ENCODE measurements at places on chromosomes 1 and 21. TPM values are rescaled to one million over a fixed set of nuclear protein-coding genes. Genes with fewer than 3 reads are reported as not detected.

- DNase-seq: no peak
- peaks cover 2% of the 10 kb centered on the region for H3K36me3 ChIP-seq
- H3K4me3 ChIP-seq: no peak overlapping the region
- H3K27me3 ChIP-seq: no peaks in the 10 kb centered on the region
- H3K4me1 ChIP-seq: no peaks in the 10 kb centered on the region
- H3K27ac ChIP-seq: no peak overlapping the region
Observed at GRCh38 chr1:2611031-2611501, 21.8 kb downstream of the MMEL1 start.

GRCh38 chr1:180951836-180952656, 39.3 kb downstream of the KIAA1614 start:
- H3K27me3 ChIP-seq: peaks cover 2% of the 10 kb centered on the region
- no peak overlapping the region for H3K27ac ChIP-seq
- no peak overlapping the region for H3K4me3 ChIP-seq
- no peak for DNase-seq
- peaks cover 1% of the 10 kb centered on the region for H3K4me1 ChIP-seq

ANGPTL3 gene
- total RNA-seq: not detected

FYB2 gene
- not detected for total RNA-seq

DNA sequence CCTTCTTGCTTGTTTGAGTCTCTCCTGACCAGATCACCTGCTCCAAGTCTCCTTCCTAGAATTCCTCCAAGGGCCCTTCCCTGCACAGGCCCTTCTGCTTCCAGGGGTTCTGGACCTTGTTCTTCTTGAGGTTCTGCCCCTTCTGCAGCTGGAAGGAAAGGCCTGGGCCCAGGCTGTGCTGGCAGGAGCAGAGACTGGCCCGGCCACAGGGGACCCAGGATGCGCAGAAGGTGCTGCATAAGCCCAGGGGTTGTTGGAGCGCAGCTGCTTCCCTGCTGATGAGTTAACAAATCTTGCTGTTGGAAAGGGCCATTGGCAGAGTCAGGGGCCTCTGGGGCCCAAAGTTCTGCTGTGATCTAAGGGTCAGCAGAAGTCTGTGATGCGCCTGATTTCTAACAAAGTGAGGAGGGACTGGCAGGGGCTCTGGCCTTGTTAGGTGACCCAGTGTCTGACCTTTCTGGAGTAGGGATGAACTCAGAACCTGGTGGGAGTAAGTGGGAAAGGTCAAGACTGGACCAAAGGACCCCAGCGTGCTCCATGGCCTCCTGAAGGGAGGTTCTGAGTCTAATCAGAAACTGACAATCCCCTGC, 509.8 kb downstream of the PTPRU start:
- DNase-seq: no peak
- H3K4me3 ChIP-seq: no peak overlapping the region
- H3K27me3 ChIP-seq: peaks cover 8% of the 10 kb centered on the region

SPATC1L gene
- total RNA-seq: 12.1 TPM

GRCh38 chr1:225228871-225229303, 199.0 kb downstream of the LBR start:
- no peak for DNase-seq
- H3K4me1 ChIP-seq: no peaks in the 10 kb centered on the region
- no peak overlapping the region for H3K27ac ChIP-seq
- H3K36me3 ChIP-seq: no peaks in the 10 kb centered on the region
- no peak overlapping the region for H3K4me3 ChIP-seq

- H3K36me3 ChIP-seq: no peaks in the 10 kb centered on the region
- no peaks in the 10 kb centered on the region for H3K4me1 ChIP-seq
- H3K4me3 ChIP-seq: no peak overlapping the region
Observed at GRCh38 chr21:16695074-16695473, 817.8 kb upstream of the CXADR start.

RRP1 gene
- 91.8 TPM for total RNA-seq

GRCh38 chr1:50066806-50067205, 41.9 kb upstream of the ELAVL4 start:
- peaks cover 2% of the 10 kb centered on the region for H3K27me3 ChIP-seq
- DNase-seq: no peak
- no peak overlapping the region for H3K4me3 ChIP-seq
- H3K4me1 ChIP-seq: no peaks in the 10 kb centered on the region
- no peaks in the 10 kb centered on the region for H3K36me3 ChIP-seq
- H3K27ac ChIP-seq: no peak overlapping the region

DNA sequence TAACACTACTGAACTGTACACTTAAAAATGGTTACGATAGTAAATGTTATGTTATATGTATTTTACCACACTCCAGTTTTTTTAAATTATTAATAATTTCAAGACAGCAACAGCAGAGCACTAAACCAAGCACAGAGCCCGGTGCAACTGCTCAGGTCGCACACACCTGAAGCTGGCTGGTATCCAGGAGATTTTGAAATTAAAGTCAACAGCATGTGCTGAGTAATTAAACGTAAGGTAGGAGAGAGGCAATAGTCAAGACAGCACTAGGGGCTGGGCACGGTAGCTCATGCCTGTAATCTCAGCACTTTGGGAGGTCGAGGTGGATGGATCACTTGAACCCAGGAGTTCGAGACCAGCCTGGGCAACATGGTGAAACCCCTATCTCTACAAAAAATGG, 35.1 kb upstream of the SLC30A10 start:
- no peak for DNase-seq
- H3K27ac ChIP-seq: no peak overlapping the region
- peaks cover 11% of the 10 kb centered on the region for H3K4me1 ChIP-seq
- H3K27me3 ChIP-seq: no peaks in the 10 kb centered on the region

GRCh38 chr21:36776981-36777617, 78.2 kb downstream of the SIM2 start:
- no peaks in the 10 kb centered on the region for H3K4me1 ChIP-seq
- no peak overlapping the region for H3K27ac ChIP-seq
- no peaks in the 10 kb centered on the region for H3K36me3 ChIP-seq
- no peaks in the 10 kb centered on the region for H3K27me3 ChIP-seq

PTTG1IP gene
- total RNA-seq: 48.7 TPM

DNA sequence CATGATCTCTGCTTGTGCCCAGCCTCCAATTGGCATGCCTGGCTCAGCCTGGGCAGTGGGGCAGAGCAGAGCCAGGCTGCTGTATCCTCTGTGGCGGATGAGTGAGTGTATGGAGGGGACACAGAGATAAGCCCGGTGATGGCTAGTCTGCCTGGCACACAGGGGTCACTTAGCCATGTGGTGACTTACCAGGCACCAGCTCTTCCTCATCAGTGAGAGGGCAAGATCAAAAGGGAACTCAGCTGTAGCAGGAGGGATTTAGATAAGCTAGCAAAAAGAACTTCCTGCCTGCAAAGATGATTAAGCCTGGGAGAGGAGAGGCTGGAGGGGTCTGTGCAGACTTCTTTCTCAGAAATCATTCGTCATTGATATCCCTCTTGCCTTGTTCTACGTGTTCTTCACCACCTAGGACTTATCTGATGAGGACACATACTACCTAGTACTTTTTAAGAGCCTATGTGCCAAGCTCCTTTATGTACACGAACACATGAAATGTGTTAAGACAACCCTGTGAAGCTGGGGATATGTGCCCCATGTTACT, 7.9 kb downstream of the KIF21B start:
- H3K27ac ChIP-seq: peak overlapping the region; percentile 99
- peaks cover 92% of the 10 kb centered on the region for H3K4me1 ChIP-seq
- H3K4me3 ChIP-seq: peak overlapping the region; percentile 57
- H3K27me3 ChIP-seq: no peaks in the 10 kb centered on the region
- peaks cover 7% of the 10 kb centered on the region for H3K36me3 ChIP-seq
- DNase-seq: no peak

C1orf53 gene
- total RNA-seq: 1.3 TPM

DPYD gene
- total RNA-seq: 17.9 TPM

GRCh38 chr1:38787041-38787440, 72.5 kb downstream of the RRAGC start:
- peaks cover 29% of the 10 kb centered on the region for H3K27me3 ChIP-seq
- H3K36me3 ChIP-seq: no peaks in the 10 kb centered on the region
- no peaks in the 10 kb centered on the region for H3K4me1 ChIP-seq

CHI3L1 gene
- not detected for total RNA-seq

C1orf141 gene
- not detected for total RNA-seq

GRCh38 chr1:185156288-185156853, 382 bp downstream of the TRMT1L start:
- peaks cover 54% of the 10 kb centered on the region for H3K4me1 ChIP-seq
- H3K36me3 ChIP-seq: peaks cover 10% of the 10 kb centered on the region
- H3K27me3 ChIP-seq: no peaks in the 10 kb centered on the region
- H3K27ac ChIP-seq: peak overlapping the region; percentile 97

- no peaks in the 10 kb centered on the region for H3K27me3 ChIP-seq
- no peak for DNase-seq
- H3K36me3 ChIP-seq: no peaks in the 10 kb centered on the region
- H3K4me1 ChIP-seq: no peaks in the 10 kb centered on the region
- H3K4me3 ChIP-seq: no peak overlapping the region
Observed at GRCh38 chr1:107450899-107451664, 310.2 kb downstream of the NTNG1 start.

DNA sequence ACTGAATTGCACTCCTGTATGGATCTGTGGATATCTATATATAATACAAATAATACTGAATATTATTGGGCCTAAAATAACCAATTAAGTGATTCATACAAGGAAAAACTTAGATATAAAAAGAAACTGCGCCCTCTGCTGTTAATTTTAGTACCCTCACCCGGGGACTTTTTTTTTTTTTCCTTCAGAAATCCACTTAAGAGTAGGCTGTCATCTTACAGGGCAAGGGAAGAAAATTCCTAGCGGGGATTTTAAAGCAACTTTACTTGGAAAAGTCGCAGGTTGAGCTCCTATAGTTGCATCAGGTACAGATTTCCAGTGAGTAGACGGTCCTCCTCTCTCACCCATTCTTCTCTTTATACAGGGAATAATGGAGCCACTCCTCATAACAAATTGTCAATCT, 1.3 kb downstream of the NTNG1 start:
- H3K4me1 ChIP-seq: peaks cover 11% of the 10 kb centered on the region
- peaks cover 56% of the 10 kb centered on the region for H3K27me3 ChIP-seq
- H3K27ac ChIP-seq: no peak overlapping the region
- DNase-seq: no peak
- H3K36me3 ChIP-seq: no peaks in the 10 kb centered on the region

- peaks cover 27% of the 10 kb centered on the region for H3K36me3 ChIP-seq
- peak within 1 kb of the TSS; percentile 96 for H3K4me3 ChIP-seq
- peaks cover 43% of the 10 kb centered on the region for H3K4me1 ChIP-seq
- peak within 1 kb of the TSS; percentile 80 for H3K27ac ChIP-seq
- DNase-seq: peak; percentile 83
Observed at GRCh38 chr21:43775795-43776430, at the start of gene CSTB. Gene CSTB (minus strand): TSS chr21:43776308. CDS start chr21:43776269, 39 bp downstream.

GRCh38 chr1:220458936-220459335, 69.0 kb upstream of the MARK1 start:
- no peak overlapping the region for H3K4me3 ChIP-seq
- no peaks in the 10 kb centered on the region for H3K27me3 ChIP-seq
- H3K4me1 ChIP-seq: no peaks in the 10 kb centered on the region
- no peak for DNase-seq
- no peaks in the 10 kb centered on the region for H3K36me3 ChIP-seq

PRRX1 gene
- not detected for total RNA-seq

DNA sequence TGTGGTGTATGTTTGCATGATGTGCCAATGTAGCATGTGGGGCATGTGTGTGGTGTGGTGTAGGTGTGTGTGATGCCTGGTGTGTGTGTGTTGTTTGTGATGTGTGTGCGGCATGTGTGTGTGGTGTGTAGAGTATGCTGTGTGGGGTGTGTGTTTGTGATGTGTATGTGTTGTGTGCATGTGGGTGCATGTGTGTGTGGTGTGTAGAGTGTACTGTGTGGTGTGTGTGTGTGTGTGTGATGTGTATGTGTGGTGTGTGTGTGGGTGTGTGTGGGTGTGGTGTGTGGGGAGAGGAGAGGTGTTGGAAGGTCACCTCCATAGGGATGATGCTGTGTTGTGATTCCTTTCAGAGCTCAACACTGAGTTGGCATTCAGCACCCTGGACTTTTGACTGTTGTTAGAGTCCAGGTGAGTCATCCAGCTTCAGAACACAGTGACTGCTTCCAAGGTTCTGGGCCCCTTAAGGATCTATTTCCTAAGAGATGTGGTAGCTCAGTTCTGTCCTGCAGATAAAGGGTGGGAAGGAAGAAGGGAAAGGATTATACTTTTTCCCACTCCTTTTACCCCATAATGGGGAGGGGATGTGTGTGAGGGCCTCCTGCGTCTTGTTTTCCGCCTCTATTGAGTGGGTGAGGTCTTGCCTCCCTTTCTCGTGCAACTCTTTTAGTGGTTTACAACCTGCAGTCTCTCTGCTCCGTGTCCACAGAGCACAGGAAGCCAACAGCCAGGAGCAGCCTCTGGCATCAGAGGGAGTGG, 47.6 kb downstream of the RHOU start:
- H3K27ac ChIP-seq: no peak overlapping the region
- H3K27me3 ChIP-seq: peaks cover 10% of the 10 kb centered on the region
- H3K4me3 ChIP-seq: no peak overlapping the region

CGN gene
- total RNA-seq: 0.91 TPM

GRCh38 chr21:18275781-18276180, 31.1 kb downstream of the CHODL start:
- H3K36me3 ChIP-seq: no peaks in the 10 kb centered on the region
- DNase-seq: no peak
- no peaks in the 10 kb centered on the region for H3K27me3 ChIP-seq
- H3K4me3 ChIP-seq: no peak overlapping the region
- no peak overlapping the region for H3K27ac ChIP-seq

DNA sequence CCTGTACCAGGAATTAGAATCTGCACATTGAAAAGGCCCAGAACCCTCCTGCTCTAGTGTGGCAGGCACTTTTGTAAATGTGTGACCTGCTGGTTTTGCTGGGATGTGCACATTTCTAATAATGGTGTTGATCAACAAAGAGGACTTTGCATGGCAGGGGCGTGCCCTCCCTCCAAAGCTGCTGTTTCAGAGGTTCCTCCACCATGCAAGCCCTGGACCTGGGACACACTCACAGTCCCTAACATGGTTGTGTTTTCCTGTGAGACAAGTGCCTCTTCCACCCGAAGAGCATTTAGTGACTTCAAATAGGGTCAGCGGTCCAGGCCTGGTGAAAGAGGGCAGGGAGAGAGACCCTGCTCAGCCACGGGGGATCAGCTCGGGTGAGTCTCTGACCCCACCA, 28.1 kb downstream of the TENT5C start:
- H3K4me1 ChIP-seq: peaks cover 25% of the 10 kb centered on the region
- no peak overlapping the region for H3K4me3 ChIP-seq
- H3K36me3 ChIP-seq: peaks cover 14% of the 10 kb centered on the region

DNA sequence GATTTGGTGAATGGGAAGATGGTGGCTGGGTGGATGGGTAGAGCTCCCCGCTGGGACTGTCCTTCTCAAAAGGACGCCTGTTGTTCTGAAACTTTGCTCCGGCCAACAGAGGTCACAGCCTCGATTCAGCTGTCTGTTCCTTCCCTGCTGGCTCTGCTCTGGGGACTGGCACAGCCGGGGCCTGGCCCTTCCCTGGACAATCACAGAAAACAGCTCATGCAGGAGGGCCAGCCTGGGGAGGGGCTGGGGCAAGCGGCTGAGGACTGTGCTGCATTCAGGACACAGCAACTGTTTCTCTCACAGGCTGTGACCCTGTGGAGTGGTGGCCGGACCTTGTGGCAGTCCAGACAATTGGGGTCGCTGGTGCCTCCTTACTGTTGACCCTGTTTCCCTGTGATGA, 110.7 kb upstream of the TMEM51 start:
- H3K4me3 ChIP-seq: no peak overlapping the region
- H3K4me1 ChIP-seq: no peaks in the 10 kb centered on the region
- H3K36me3 ChIP-seq: no peaks in the 10 kb centered on the region
- no peak for DNase-seq
- no peak overlapping the region for H3K27ac ChIP-seq

PBXIP1 gene
- total RNA-seq: 27.9 TPM
